CD4-positive, alpha-beta T cell treated with Interleukin-17A for 4 hours (primary cell): ENCODE measurements at places on chromosomes 6 and 20.

DNA sequence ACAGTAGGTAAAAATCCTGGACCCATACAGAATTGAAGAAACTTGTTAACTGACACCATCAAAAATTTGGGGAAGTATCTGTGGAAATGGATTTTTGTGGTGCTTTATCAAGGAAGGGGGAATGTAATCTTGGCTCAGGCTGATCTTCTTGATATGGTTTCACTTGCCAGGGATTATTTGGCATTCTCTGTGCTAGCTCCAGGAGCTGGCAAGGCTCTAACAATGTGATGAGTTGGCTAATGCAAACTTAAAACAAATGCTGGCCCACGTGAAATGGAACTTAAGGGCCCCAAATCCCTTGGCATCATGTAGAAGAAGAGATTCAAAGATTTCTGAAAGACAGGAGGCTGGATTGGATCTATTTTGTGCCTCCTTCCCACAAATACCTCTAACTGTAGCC lies 13.1 kb downstream of the KCNS1 start:
- DNase-seq: no peak

DNA sequence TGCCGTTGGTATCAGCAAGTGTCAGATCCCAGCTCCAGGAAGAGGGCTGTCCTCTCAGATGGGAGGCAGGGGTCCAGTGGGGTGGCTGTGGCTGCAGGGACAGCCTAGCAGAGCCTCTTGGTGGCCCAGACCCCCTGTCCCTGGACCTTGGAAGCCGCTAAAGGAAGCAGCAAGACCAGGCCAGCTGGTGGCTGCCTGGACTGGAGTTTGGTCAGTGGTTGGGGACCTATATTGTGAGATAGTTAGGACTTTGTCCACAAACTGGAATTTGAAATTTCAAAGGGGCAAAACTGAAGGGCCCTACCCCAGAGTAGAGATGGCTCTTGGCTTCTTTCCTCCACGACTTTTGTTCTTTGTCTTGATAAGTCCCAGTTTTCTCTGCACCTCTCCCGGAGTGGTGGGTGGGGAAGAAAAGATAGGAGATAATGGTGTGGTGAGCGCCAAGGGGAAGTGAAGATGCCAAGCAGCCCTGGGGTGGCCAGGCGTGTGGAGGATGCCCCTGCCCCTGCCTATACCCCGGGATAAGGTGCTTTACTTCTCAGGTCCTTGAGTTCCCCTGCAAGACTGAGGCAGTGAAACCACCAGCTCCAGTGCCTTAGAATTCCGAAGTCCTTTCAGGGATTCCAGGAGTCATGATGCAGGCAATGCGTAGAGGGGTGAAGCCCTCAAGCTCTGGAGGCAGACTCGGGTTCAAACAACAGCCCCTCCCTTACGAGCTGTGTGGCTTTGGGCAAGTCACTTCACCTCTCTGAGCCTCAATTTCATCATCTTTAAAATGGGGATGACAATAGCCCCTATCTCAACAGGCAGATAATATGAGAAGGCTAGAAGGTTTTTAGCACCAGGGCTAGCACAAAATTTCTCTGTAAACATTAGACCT lies 40.2 kb downstream of the HNF4A start:
- DNase-seq: no peak

- DNase-seq: no peak
These were observed 340.0 kb downstream of the ADGRB3 start for GRCh38 chr6:68975064-68975463.

- no peak for DNase-seq
These were observed 29.7 kb downstream of the SLC12A5 start for GRCh38 chr20:46058599-46059281.

DNA sequence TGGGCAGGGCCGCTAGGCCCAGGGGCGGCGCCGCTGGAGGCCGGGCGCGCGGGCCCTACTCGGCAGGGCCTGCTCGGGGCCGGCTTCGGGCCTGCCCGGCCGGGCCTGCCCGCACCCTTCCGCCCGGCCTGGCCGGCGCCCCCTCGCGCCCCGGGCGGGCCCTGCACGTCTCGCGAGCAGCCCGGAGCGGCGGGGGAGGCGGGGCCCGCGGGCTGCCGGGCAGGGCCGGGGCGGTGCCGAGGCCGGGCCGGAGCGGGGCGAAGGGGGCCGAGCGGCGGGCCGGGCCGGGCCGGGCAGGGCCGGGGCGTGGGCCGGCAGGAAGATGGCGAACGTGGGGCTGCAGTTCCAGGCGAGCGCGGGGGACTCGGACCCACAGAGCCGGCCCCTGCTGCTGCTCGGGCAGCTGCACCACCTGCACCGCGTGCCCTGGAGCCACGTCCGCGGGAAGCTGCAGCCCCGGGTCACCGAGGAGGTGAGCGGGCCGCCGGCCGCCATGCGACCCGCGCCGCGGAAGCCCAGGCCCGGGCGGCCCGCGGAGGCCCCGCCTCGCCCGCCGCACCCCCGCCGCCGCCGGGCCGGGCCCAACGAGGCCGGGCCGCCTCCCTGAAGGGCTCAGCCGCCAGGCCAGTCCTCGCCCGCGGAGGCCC lies at the start of gene NPEPL1:
TSS of gene NPEPL1 (plus strand) at position 222 of the 647 bp plus-strand sequence. CDS start at position 323, 101 bp downstream.
- DNase-seq: peak; percentile 78

- DNase-seq: no peak
These were observed 9.8 kb downstream of the PDE10A start for GRCh38 chr6:165653196-165653595.
